Mucosa of gallbladder (tissue), 1 donor: ENCODE measurements at places on chromosomes 2 and 18. TPM values are rescaled to one million over a fixed set of nuclear protein-coding genes. Genes with fewer than 3 reads are reported as not detected.

DNA sequence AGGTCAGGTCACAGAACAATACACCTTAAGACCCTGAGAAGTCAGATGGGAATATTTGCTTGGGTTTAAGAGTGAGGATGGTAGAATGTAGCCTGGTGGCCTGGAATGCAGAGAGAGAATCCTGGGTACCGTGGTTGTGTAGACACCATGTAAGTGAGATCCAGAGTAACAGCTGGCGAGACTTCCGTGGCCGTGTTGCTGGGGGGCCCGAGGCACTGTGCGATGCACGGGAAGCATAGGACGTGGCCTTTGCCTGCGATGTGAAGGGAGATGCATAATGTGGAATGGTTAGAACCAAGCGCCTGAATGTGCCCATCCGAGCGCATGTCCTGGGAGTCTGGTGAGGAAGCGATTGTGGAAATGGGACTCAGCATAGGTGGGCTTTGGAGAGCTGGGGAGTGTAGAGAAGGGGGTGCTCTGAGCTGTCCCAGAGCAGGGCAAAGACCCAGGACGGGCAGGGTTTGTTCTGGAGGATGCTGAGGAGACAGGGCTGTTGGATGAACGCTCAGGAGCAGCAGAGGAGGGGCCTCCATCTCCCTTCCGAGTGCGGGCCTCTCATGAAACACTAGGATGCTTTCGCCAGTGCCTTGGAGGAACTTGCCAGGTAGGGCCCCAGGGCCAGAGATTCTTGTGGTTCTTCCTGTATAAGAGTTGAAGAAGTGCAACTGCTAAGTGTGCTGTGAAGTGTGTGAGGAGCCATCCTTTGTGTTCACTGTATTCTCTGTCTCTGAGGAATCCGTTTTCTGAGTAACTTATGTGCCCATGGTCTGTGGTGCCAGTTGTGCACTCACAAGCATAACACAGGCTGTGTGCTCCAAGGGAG is 7.1 kb downstream of the RNF144A start:
- no peak for DNase-seq

GRCh38 chr2:240737958-240738357 is 46.3 kb downstream of the AQP12A start:
- no peak for DNase-seq

DNA sequence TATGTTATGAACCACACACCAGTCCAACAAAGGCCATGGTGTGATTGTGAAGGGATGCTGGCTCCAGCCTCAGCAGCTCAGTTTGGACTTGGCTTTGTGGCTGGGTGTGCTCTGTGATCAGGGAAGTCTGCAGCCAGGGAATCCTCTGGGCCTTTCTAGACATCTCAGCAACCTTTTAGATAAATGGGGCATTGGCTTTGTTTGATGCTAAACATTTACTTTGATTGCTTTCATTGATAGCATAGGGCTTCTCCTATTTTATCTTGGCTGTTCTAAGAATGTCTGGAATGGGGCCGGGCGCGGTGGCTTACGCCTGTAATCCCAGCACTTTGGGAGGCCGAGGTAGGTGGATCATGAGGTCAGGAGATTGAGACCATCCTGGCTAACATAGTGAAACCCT is 104.5 kb downstream of the VAPA start:
- DNase-seq, result no peak

- peak; percentile 83 for DNase-seq
These were observed 30.4 kb downstream of the TOGARAM2 start for GRCh38 chr2:29011418-29012060.

DNA sequence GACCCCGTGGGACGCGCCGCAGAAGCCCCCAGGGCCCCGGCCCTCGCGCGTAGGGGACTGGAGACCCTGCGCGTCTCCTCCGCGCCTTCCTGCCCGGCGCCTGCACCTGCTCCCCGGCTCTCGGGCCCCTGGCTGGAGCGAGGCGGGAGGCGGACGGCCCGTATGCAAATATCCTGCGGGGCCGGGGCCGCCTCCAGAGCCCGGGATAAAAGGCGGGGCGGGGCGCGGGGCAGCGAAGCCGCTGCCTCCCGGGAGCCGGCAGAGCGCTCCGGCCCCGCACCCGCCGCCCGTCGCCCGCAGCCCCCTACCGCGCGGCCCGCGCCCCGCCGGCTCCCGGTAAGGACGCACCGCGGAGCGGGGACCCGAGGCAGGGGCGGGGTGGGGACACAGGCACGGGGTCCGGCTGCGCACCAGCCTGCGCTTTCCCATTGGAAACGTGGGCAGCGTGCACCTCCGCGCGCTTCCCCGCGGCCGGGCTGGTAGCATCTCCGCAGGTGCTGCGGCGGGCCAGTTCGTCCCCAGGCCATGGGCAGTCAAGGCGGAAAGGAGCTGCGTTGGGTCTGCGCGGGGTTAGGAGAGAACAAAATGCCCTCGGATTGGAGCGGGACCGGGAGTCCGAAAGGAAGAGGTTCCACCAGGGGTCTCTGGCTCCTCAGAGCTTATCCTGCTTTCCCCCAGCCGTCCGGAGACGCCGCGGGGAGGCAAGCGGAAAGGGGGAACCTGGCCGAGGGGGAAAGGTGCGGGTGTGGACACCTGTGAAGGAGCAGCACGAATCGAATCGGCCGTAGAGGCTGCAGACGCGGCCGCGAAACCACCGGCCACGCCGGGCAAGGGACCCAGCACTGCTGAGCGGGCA is at the start of gene ATP6V1C2:
Gene ATP6V1C2 (plus strand): TSS at position 235 of the 856 bp plus-strand sequence. CDS start 1,220 bp downstream, outside the sequence.
- no peak for DNase-seq

- no peak for DNase-seq
These were observed 236.7 kb downstream of the PARD3B start for GRCh38 chr2:204781941-204782340.

- DNase-seq, result no peak
These were observed 72.3 kb upstream of the FZD7 start for GRCh38 chr2:201961401-201961800.

DNA sequence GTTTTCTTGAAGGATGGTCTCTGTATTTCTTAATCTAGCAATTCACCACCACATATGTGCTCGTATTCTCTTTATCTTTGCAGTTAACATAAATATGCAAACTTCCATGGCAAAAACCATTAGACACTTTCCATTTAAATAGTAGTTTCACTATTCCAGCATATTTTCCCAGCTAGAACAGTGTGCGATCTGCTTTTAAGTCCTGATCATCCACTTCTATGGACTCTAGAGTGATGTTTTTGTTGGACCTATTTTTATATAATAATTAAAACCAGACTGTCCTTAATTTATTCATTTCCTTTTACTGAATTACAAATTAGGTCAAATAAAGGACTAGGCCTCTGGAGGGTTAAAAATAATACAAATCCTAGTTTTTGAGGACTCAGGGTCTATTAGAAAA is 418.4 kb upstream of the TRIB2 start:
- no peak for DNase-seq

DNA sequence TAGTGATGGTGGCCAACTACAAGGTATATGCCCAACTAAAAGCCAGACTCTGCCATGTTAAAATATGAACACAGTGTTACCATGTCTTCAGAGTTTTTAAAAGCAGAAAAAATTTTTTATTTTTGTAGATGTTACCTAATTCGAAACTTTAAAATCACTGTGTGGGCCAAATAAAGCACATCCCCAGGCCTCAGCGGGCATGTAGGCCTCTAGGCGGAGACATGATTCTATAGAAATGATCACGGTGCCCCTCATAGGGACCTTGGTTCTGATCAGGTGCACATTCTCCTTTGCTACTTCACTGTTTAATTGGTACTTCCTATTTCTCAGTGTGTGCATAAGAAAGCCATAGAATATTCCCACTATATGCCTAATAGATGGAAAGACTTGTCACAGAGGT is 349.2 kb downstream of the XIRP2 start:
- no peak for DNase-seq

- no peak for DNase-seq
These were observed at the start of gene HOXD8 for GRCh38 chr2:176128982-176129796. Gene HOXD8, plus strand, starts transcription at chr2:176129705. Its CDS starts 662 bp downstream, at chr2:176130367.

DNA sequence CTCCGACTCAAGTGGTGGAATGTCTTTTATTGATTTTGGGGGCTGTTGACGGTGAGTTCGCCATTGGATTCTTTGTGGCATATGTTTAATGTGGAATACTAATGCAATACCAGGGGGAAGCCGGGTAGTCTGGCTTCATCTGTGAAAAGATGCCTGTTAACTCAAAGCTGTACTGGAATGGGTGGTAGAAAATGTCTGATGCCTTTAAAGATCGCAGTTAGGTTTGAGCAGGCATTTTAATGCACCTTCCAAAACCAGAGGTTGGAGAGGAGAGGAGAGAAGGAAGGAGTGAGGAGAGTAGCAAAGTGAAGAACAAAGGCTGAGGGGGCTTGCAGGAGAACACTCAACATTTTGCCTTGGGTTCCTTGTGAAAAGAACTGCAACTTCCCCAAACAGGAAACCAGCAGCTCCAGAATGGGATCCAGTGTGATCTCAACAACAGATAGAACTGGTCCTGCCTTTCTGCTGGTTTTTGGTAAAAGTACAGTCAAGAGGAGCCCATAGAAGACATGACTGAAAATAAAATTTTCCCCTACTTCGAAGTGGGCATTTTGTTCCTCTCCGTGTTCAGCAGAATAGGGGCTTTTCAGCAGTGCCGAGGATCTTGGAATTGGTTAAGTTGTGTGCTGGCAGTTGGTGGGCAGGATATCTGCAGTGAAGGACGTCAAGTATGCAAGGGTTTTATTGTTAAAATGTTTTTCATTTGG is 1.5 kb downstream of the ZNF532 start:
- no peak for DNase-seq

- DNase-seq, result no peak
These were observed 713.6 kb downstream of the SLC4A3 start for GRCh38 chr2:220341014-220341413.

DNA sequence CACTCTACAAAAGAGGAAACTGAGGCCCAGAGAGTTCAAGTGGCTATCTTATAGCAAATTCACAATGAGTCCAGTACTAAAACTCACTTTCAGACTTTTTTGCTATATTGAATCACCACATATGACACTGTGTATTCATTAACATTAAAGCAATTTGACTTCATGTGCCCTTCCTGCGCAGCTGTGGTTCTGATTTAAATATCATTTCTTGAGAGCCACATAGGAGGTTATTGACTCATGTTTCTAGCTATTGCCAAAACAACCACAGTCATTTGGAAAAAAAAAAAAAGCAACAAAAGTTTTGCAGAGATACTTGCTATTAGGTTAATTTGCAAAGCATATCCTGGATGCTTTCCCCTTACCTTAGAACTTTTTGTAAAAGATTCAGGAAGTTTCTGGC is 341.2 kb downstream of the PIK3C3 start:
- no peak for DNase-seq

DNA sequence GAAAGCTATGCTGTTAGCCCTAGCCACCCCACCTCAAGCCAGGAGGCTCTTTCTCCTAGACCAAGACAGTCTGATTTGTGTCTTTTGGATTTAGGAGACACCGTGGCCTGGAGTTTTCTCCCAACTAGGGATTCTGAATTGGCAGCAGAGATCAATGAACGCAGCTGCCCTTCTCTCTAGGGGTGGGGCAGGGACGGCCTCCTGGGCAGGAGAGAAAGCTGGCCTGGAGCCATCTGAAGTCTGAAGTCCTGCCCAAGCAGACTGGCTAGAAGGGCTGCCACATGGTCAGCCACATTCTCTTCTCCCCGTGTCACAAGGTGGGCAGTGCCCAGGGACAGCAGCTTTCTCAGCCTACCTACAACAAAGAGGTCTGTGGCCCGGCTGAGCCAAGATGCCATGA is 45.1 kb downstream of the PIEZO2 start:
- DNase-seq, result peak; percentile 66

GRCh38 chr2:237665713-237666143 is 38.3 kb downstream of the LRRFIP1 start:
- no peak for DNase-seq

DNA sequence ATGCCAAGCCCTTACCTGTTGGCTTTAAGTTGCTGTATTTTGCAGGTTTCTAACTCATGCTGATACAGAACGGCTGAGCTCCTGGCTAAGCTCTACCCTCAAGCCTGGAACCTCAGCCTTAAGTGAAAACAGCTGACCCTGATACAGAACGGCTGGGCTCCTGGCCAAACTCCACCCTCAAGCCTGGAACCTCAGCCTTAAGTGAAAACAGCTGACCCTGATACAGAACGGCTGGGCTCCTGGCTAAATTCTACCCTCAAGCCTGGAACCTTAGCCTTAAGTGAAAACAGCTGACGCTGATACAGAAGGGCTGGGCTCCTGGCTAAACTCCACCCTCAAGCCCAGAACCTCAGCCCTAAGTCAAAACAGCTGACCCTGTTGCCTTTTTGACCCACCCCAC is 17.6 kb upstream of the DNER start:
- no peak for DNase-seq

GRCh38 chr2:105926960-105927678 is 182.4 kb downstream of the NCK2 start:
- DNase-seq, result peak; percentile 12

- DNase-seq, result no peak
These were observed 316.5 kb downstream of the EN1 start for GRCh38 chr2:118530976-118531375.

- no peak for DNase-seq
These were observed 114.8 kb upstream of the LRATD1 start for GRCh38 chr2:14517731-14518130.

GRCh38 chr18:27042177-27042576 is 142.9 kb downstream of the CHST9 start:
- no peak for DNase-seq

- no peak for DNase-seq
These were observed 15.3 kb downstream of the TWIST2 start for GRCh38 chr2:238863231-238863630.

DNA sequence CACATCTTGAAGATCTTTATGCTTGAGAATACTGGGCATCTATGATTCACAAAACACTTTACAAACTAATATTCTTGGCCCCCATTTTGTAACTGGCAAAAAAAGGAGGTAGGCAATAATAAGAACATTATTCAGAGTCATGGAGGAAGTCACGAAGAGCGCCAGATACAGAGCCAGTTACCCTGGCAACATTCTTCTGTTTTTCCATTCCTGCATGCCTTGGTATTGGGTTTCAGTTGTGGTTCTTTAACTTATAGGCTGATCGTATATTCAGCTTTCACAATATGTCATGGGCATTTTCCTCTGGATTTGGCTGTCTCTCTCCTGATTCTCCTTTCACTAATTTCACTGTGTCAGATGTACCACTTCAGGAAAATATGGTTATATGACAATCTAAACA is 234.7 kb downstream of the HRH4 start:
- DNase-seq, result no peak

- peak; percentile 60 for DNase-seq
These were observed 2.3 kb downstream of the EGR4 start for GRCh38 chr2:73291093-73291460.

- no peak for DNase-seq
These were observed 33.1 kb upstream of the LNPK start for GRCh38 chr2:176035013-176035691.

The NFATC1 gene
- 7.4 TPM for total RNA-seq

The REG1B gene
- 8.1 TPM for total RNA-seq

The UGT1A8 gene
- total RNA-seq, result 26.4 TPM

The RTP5 gene
- total RNA-seq, result not detected

The KCNJ13 gene
- 3.0 TPM for total RNA-seq

The SERPINB10 gene
- not detected for total RNA-seq

The MTA3 gene
- 39.2 TPM for total RNA-seq

The CCDC121 gene
- total RNA-seq, result 4.7 TPM

The VSNL1 gene
- 0.23 TPM for total RNA-seq

The ANKRD36B gene
- total RNA-seq, result 13.2 TPM

The PASK gene
- total RNA-seq, result 16.9 TPM

The HOXD11 gene
- total RNA-seq, result not detected

The AFF3 gene
- 9.1 TPM for total RNA-seq

The HOXD8 gene
- 1.7 TPM for total RNA-seq

The EFHD1 gene
- 6.0 TPM for total RNA-seq
